ENCODE measurements at places on chromosomes 7 and 10.
A peak's percentile ranks its signal among the peaks of the same experiment; 100 is the strongest.

- no peak for DNase-seq
Observed at GRCh38 chr7:2675256-2675764, 12.7 kb upstream of the AMZ1 start.

DNA sequence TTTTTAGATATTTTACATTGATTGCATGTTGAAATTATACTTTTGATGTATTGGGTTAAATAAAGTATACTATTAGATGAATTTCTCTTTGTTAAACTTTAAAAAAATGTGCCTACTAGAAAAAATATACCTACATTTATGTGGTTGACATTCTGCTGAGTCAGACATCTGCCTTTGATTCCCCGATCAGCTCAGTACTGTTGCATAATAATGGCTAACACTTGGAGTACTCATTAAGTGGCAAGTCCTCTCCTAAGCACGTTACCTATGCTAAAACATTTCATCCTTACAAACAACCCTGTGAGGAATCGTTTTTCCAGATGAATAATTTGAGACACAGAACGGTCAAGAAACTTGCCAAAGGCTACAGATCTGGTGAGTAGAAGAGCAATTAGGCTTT is 14.0 kb upstream of the SEM1 start:
- DNase-seq, result no peak

GRCh38 chr10:123478116-123478515 is 188.0 kb upstream of the GPR26 start:
- DNase-seq, result no peak

DNA sequence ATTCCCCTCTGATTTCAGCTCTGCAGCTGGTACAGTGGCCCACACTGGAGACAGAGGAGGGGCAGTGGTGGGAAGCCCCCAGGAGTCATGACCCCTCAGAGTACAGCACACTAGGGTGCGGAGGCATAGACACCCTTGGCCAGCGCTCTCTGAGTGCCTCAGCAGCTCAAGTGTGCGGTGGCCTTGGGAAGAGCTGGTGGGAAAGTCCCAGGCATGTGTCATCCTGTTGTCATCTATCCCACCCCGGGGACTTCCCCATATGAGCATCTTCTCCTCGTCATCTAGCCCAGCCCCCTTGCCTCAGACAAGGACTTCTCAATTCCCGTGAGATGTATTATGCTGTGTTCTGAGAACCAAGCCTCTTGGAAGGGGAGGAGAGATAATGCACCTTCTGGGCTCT is 15.6 kb upstream of the PPIF start:
- DNase-seq, result peak; percentile 76

Data from stimulated activated CD4-positive, alpha-beta T cell treated with anti-CD3 and anti-CD28 coated beads, TNF-alpha, amount 100 ng/mL, for 48 hours (primary cell).